ENCODE measurements at places on chromosomes 4 and X.

DNA sequence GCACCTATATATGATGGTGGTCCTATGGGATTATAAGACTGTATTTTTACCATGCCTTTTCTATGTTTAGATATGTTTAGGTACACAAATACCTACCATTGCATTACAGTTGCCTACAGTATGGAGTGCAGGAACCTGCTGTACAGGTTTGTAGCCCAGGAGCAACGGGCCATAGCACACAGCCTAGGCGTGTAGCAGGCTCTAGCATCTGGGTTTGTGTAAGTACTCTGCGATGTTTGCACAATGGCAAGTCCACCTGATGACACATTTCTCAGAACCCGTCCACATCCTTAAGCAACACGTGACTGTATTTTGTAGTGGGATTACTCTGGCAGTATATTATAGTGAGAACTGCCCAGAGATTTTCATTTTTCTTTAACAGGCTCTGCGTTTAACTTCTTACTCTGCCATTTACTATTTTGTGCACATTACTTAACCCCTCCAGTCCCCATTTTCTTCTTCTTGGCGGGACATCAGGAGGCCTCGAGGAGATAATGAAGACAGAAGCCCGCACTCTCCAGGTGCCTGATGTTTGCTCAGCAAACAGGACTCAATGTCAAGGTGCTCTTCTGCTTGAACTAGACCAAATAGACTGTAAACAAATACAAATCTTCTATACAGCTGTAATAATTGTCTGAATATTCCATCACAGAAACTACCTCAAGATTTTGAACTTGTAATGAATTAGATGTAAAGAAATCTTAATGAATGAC lies 102.0 kb upstream of the PDLIM3 start:
- DNase-seq: no peak

GRCh38 chr4:102828497-102828808 lies 1.1 kb upstream of the UBE2D3 start:
- DNase-seq: no peak

DNA sequence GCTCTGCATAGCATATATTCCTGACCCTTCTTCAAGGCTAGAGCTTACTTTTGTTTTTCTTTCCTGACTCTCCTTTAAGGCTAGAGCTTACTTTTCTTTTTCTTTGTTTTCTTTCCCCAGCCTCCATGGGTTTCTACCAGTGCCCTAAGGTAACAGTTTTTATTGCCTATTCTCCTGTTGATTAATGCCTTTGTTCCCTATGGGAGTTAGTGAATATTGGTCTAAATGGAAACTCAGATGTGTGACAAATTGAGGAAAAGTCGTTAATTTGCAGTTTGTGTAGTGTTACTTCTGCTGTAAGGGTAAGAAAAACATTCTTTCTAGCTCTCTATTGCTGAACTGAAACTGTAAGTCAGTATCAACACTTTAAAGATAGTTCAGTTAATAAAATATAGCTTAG lies 358.7 kb downstream of the IL15 start:
- no peak for DNase-seq

DNA sequence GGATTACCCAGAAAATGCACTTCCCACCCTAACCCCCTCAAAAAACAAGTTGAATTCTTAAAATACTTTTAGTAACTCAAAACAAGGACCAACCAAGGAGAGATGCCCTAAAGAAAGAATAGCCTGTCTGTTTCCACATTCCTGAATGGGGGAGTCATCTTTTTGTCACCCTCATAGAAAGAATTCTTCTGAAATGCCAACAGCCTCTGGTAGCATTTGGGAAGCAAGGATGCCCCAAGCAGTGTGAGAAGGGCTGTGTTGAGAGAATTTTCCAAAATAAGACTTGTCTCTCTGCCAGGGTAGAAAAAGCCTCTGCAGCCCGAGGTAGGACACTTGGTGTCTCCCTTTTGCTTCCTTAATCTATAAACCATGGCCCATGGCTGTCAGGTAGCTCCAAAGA lies 173.1 kb upstream of the VCX3A start:
- no peak for DNase-seq

GRCh38 chr4:126242679-126243390 lies 928.1 kb downstream of the FAT4 start:
- DNase-seq: no peak

DNA sequence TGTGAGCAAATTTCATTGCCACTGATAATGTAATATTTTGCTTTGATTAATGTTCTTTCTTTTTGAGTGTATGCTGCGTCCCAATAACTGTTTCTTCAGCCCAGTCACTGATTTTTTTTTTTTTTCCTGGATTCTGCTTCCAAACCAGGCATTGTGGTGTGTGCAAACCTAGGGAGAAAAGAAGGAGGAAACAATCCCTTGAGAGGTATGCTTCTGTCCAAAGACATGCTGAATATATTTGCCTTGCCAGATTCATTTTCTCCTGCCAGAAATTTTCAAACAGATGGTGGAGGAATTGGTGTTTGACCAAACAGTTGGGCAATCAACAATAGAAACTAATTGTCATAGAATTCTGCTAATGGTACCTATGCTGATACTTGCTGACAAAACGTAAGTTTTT lies 753.6 kb downstream of the RPA4 start:
- no peak for DNase-seq

GRCh38 chr4:101649790-101650515 lies 140.6 kb upstream of the BANK1 start:
- DNase-seq: no peak

GRCh38 chrX:2220296-2220695 lies 280.5 kb downstream of the DHRSX start:
- no peak for DNase-seq

- DNase-seq: no peak
Measured at GRCh38 chr4:10108818-10109783, 7.5 kb downstream of the WDR1 start.

GRCh38 chr4:153207567-153207966 lies 3.3 kb downstream of the TRIM2 start:
- no peak for DNase-seq

DNA sequence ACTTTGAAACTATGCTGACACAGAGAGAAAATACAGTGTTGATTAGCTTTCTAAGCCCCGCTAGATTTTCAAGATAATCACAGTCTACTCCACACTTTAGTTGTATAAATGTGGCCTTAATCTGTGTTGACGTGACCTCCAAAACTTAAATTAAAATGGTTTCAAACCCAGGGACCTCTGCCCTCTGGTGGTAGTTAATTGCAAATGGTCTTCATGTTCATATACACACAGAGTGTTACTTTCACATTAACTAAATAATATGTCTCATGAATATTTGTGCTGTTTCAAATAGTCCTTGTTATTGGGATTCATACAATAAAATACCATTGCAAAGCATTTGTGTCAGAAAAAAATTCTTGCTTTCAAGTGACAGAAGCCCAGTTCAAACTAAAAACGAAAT lies 64.3 kb downstream of the TASL start:
- no peak for DNase-seq

DNA sequence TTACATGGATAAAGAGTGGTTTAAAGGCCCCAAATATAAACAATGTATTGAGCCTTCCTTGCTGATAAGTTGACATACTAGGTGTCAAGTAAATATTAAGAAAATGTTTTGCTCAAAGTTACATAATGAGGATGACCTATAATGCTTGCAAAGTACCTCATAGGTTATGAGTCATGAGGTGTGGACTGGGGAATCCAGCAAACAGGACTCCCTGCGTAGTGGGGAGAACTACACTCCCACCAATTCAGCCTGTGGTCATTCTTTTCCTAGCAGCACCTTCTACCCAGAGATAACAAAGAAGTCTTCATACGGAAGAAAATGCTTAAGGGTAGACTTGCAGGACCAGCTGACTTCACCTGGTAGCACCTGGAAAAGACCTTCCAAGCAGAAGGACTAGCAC lies 418.9 kb upstream of the CPEB2 start:
- DNase-seq: no peak

GRCh38 chr4:98967786-98968329 lies 27.7 kb upstream of the METAP1 start:
- DNase-seq: no peak

GRCh38 chr4:10003666-10004065 lies 17.6 kb downstream of the SLC2A9 start:
- no peak for DNase-seq

GRCh38 chrX:52923781-52924241 lies 26.7 kb downstream of the FAM156B start:
- no peak for DNase-seq

DNA sequence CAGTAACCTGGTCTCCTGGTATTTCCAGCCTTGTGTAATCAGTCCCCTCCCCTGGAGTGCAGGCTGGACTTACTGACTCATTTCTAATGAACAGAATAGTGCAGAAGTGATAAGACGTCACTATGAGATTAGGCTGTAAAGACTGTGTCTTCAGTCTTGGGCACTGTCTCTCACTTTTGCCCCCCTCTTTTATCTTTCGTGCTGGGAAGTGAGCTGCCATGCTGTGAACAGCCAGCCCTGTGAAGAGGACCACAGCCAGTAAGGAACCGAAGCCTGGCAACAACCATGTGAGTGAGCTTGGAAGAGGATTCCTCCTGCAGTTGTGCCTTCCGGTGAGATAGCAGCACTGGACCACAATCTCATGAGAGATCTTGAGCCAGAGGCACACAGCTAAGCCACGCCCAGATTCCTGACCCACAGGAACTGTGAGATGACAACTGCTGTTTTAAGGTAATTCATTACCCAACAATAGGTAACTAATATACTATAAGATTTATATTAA lies 67.5 kb upstream of the GPR34 start:
- no peak for DNase-seq

- no peak for DNase-seq
Measured at GRCh38 chr4:107432451-107432850, 287.6 kb downstream of the PAPSS1 start.

DNA sequence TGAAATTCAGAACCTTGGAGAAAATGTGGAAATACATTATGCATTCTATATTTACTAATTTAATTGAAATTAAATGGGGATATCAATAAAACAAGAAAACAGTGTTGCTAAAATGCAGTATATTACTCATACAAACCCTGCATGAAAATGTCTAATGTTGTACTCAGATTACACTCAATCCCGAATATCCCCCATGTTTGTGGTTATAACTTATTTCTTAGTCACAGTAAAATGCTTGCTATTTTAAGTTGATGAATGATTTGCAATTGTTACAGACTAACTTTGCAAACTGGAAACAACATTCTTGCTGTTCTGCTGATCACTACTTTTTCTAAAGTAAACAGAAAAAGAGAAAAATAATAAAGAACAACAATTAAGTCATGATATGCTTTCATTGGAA lies 33.1 kb upstream of the ANXA10 start:
- no peak for DNase-seq

DNA sequence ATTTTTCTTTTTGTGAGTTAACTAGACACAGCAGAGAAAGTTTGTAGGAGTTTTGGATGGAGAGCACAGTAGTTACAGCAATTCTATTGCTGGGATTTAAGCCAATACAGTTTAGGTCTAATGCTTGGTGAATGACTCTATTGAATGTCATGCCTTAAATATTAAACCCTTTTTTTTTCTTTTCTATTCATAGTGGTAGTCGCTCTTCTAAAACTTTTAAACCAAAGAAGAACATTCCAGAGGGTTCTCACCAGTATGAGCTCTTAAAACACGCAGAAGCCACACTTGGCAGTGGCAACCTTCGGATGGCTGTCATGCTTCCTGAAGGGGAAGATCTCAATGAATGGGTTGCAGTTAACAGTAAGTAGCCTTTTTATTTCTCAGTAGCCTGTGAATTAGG lies 34.8 kb upstream of the DCK start:
- peak; percentile 26 for DNase-seq

- no peak for DNase-seq
Measured at GRCh38 chrX:19742826-19743225, 144.6 kb downstream of the SH3KBP1 start.

- no peak for DNase-seq
Measured at GRCh38 chrX:74656079-74656745, 41.8 kb upstream of the RLIM start.

GRCh38 chr4:139642364-139642763 lies 23.3 kb upstream of the MGST2 start:
- peak; percentile 61 for DNase-seq

GRCh38 chr4:153468587-153468986 lies 2.4 kb downstream of the TMEM131L start:
- DNase-seq: no peak

- DNase-seq: no peak
Measured at GRCh38 chr4:83308672-83309071, 24.1 kb upstream of the COQ2 start.

- no peak for DNase-seq
Measured at GRCh38 chr4:81845761-81846160, 374.1 kb upstream of the RASGEF1B start.

DNA sequence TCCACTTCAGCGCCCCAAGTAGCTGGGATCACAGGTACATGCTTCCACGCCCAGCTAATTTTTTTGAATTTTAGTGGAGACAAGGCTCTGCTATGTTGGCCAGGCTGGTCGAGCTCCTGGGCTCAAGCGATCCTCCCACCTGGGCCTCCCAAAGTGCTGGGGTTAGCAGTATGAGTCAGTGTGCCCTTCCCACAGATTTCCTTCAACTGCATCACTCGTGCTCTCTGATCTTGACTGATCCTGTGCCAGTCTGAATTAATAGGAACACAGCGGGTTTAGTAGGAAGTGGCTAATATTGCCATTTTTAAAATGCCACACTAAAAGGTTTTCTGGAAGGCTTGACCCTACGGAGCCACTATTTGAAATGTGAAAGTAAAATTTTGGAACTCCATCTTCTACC lies 4.3 kb upstream of the SHROOM2 start:
- no peak for DNase-seq

- no peak for DNase-seq
Measured at GRCh38 chrX:1147611-1148515, 64.6 kb downstream of the CRLF2 start.

DNA sequence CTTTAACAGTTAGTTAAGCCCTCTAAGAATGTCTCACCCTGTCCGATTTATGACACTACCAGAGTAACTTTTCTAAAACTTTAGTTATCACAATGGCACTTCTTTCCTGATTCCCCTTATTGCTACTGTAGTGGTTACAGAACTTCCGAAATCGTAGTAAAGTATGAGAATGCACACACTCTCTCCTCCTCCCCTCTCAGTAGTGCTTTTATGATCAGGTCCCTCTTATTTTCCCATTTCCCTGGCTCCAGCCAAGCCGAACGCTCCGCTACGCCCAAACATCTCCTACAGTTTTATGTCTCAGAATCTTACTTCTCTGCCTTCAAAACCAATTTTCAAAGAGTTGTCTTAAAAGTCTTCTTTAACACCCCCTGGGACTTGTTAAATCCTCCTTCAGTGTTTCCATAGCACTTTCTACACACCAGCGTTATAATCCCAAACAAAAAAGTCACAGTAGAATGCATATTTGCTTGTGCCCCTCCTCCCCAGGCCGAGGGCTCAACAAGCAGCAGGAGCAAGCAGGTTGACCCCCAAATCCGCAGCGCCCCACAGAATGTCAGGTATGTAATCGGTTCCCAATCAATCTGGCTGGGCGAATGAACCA lies 671 bp downstream of the HPF1 start:
- no peak for DNase-seq

GRCh38 chr4:122764821-122765215 lies 32.3 kb downstream of the BBS12 start:
- no peak for DNase-seq

- DNase-seq: no peak
Measured at GRCh38 chr4:161546902-161547301, 616.9 kb downstream of the FSTL5 start.

All from retinal pigment epithelial cell (primary cell).